ENCODE measurements at places on chromosomes 13 and 19.

DNA sequence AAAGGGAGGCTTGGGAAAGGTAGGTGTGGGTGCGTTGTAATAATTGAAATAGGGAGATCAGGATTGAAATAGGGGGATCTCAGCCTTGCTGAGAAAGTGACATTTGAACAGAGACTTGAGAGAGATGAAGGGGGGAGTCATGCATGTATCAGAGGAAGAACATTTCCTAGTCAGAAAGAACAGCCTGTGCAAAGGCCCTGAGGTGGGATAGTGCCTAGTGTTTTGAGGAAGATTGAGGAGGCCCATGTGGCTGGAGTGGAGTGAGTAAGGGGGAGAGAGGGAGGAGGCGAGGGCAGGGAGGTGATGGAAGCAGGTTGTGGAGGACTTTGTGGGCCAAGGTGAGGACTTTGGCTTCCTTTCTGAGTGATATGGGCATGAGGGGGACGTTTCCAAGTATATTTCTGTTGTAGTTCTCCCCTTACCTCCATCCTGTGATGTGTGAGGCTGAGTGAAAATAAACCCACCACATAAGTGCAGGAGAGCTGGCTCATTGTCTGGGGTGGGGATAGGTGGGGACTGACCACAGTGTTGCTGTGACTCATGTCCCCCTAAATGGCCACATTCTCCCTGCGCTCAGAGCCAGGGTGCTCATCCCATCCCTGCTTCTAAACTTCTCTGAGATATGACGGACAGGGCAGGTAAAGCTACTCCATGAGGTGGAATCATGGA, 17.8 kb downstream of the ACTL9 start:
- no peak for DNase-seq

- no peak for DNase-seq
These were observed 45.1 kb upstream of the CEACAM21 start for GRCh38 chr19:41530761-41531301.

GRCh38 chr13:39451860-39452301, 151.1 kb downstream of the LHFPL6 start:
- no peak for DNase-seq

DNA sequence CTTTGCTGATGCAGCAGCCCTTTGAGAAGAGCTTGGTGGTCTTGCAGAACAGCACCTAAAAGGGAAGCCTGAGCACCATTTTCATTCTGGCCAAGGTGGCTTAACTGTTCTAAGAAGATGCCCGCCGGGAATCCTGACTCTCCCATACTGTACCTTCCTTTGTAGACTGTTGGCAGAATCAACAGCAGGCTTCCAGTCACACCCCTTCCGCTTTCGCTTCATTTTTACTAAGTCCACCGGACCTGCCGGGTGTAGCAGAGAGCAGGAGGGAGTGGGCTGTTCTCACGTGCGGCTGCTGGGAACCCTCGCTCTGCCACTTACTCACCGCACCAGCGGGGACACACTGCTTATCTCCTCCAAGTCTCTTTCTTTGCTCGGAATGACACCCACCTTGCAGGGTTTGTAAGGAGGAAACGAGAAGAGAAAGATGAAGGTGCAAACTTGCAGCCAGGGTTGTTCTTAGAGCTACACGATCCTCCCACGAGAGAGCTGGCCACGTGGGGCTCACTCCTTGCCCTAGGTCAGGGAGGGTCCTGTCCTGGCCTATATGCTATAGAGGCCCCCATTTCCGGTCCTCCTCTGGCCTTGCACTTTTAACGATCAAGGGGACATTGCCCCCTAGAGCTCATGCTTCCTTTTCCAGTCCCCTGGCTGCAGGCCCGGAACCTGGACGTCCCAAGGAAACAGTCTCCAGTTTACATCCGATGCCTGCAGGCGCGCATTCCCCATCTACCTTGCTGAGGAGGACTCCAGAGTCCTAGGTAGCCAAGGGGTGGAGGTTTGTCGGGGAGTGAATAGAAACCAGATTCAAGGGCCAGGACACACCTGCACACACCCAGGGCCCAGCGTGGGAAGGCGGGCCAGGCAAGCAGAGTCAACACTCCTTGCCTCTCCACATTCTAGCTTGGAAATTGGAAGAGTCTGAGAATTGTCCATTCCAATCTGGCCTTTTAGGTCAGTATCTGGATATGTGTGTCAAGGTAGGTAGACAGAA, 453.6 kb downstream of the IRS2 start:
- DNase-seq, result no peak

- DNase-seq, result peak; percentile 9
These were observed 4.1 kb downstream of the ATP8A2 start for GRCh38 chr13:25375727-25376358.

DNA sequence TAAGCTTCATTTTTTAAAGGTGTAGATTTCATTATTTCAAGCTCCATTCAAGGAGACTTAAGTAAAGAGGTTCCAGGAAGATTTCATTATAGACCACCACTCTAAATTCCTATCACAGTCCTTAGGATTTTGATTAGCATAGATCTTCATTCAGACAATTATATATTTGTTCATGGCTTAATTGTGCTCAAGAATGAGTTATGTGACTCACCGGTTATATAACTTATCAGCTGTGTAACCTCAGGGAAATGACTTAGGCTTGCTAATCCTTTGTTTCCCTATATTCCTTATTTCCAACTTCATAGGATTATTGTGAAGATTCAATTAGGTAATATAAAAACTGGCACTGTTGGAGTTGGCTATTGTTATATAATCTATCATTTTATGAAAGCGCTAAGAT, 632.8 kb upstream of the SPRY2 start:
- no peak for DNase-seq

GRCh38 chr19:3949997-3950859, 17.4 kb downstream of the NMRK2 start:
- DNase-seq, result no peak

DNA sequence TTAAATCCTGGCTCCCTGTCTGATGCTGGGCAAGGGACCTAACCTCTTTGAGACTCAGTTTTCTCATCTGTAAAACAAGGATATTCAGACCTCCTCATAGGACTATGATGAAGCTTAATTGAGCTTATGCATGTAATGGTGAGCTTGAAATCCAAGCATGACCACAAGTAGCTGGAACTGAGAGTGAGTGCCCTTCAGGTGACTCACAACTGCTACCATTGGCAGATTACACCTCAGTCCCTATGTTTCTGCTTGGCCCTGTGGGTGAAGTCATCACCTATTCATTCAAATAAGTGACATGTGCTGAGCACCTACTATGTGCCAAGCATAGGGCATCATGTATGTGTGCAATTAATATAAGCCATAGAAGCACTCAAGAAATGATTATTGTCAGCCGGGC, 25.7 kb downstream of the NOVA2 start:
- no peak for DNase-seq

GRCh38 chr13:112972867-112973576, 4.0 kb downstream of the MCF2L start:
- DNase-seq, result no peak

GRCh38 chr13:102642475-102642874, 45.7 kb downstream of the TPP2 start:
- no peak for DNase-seq

DNA sequence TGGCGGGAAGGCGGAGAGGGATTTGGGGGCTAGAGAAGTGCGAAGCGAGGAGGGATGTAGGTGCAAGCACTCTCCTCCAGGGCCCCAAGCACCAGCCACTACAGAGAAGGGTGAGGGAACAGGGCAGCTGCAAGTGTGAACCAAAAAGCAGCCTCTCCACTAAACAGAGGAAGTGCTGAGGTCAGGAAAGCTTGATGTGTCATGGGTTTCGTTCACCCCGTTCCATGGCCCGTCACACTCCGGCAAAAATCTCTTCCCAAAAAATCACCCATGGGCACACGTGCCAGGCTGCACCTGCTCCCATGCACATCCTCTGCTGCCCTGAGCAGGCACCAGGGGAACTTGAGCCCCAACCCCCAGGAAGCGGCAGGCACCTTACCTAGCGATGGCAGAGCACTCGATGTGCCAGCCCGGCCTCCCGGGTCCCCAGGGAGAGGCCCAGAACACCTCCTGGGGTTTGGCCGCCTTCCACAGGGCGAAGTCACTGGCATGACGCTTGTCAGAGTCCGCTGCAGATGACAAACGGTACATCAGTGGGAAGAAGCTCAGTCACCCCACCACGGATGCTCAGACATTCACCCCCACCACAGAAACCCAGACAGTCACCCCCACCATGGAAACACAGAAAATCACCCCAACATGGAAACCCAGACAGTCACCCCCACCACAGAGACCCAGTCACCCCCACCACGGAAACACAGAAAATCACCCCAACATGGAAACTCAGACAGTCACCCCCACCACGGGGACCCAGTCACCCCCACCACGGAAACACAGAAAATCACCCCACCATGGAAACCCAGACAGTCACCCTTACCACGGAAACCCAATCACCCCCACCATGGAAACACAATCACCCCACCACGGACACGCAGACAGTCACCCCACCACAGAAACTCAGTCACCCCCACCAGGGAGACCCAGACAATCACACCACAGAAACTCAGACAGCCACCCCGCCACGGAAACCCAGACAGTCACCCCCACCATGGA, 29.0 kb downstream of the CARS2 start:
- DNase-seq, result no peak

DNA sequence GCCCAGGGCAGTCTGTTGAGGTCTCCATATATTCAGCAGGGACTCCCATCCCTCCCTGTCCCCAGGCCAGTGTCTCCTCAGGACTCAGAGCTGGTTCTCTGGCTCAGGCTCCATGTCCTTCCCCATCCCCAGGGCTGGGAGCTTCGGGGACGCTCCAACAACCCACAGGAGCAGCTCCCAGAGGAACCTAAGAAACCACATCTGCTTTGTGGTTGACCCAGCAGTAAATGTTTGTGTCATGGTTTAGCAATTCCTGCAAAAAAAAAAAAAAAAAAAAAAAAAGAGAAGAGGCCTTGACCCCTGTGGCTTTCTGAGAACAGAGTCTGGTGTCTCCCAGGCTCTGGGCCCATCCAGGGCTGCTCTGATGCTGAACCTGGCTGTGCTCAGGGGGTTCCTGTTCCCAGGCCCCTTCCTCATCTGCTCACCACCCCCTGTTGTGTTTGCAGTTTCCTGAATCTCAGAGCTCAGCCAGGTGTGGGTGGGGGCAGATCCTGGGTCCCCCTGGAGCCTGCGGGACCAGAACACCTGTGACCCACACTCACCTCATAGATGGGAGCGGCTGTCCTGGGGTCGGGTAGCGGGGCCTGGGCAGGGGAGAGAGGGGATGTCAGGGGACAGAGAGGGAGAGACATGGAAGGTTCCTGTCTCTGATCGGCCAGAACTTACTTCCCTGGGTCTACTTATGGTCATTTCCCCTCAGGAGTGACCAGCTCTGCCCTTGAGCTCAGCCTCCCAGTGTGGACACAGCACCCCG, 25.2 kb upstream of the CEACAM1 start:
- peak; percentile 65 for DNase-seq

DNA sequence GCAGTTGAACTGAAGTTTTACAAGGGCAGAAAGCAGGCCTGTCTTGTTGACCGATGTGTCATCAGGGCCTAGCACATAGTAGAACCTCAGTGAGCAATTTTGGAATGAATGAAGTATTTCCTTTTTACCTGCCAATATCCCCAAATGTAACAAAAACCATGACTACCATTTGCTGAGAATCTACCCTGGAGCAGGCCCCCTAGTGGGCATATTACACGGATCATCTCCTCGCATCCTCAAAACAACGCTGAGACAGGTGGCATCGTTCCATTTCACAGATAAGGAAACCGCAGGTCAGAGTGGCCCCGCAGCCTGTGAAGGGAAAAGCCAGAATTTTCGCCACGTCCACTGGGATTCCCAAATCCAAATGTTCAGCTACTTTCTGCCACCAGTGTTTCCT, 77.9 kb downstream of the CACNA1A start:
- no peak for DNase-seq

DNA sequence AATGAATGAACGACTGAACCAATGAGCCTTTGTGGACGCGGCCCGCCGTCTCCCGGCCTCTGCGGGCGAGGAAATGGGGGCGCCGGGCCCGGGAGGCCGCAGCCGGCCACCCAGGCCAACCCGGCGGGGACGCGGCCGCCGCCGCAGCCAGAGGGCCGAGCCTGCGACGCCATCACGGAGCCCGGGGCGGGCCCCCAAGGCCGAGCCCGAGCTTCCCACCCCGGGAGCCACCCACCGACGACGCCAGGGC, 216 bp downstream of the SUGP2 start:
- no peak for DNase-seq

- no peak for DNase-seq
These were observed 1.8 kb upstream of the SIGLEC12 start for GRCh38 chr19:51503286-51503817.

DNA sequence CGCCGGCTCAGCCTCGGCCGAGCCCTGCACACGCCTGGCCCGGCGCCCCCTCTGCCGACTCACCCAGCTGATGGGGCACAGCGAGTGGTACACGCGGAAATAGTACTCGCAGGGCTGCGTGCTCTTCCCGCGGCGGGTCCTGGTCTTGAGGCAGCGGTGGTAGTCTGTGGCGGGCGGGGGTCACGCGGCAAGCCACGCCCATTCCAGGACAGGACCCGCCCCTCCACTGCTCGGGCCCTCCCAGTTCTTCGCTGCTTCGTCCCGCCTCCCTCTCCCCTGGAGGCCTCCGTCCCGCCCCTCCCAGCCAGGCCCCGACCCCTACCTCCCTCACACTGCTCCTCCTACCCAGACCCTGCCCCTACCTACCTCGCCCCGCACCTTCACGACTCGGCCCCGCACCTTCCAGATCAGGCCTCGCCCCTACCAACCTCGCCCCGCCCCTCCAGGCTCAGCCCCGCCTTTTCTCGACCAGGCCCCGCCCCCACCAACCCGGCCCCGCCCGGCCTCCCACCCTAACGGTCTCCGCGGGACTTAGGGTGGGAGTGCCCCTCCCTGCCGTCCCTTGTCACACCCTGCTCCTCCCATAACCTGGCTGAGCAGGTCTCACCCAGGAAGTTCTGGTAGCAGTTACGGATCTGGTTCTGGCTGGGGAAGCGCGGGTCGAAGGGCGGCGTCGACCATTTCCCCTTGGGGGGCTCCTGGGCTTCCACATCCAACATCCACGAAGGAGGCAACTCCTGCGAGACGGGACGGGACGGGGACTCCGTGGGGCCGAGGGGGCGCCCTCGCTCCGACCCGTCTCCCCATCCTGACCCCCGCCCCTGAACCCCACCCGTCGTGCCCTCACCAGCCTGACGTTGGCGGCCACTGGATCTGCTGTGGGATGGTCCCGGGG, 469 bp downstream of the COX6B2 start:
- no peak for DNase-seq

- DNase-seq, result no peak
These were observed 86.4 kb downstream of the TSC22D1 start for GRCh38 chr13:44489751-44490150.

DNA sequence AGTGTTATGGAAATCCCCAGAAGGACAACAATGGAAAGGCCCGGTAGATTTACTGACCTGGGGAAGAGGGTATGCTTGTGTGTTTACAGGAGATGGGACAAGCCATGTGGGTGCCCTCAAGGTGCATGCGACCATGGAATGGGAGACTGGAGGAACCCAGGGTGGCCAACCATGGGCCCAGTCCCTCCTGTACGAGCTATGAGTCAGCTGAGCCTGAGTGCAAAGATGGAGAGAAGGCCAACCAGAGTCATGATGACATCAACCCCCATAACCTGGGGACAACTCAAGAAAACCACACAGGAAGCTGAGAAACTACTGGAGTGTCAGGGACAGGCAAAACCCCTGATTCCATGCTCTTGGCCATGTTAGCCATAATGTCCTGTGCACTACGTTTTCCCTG, 7.8 kb downstream of the ZNF350 start:
- DNase-seq, result no peak
